ENCODE measurements at places on chromosomes 1 and 21.

GRCh38 chr1:26288311-26288941, 8.5 kb downstream of the SH3BGRL3 start:
- peak; percentile 92 for DNase-seq

GRCh38 chr1:43912607-43913006, 21.0 kb upstream of the ARTN start:
- no peak for DNase-seq

- no peak for DNase-seq
Measured at GRCh38 chr1:225602590-225603206, 50.2 kb downstream of the ENAH start.

DNA sequence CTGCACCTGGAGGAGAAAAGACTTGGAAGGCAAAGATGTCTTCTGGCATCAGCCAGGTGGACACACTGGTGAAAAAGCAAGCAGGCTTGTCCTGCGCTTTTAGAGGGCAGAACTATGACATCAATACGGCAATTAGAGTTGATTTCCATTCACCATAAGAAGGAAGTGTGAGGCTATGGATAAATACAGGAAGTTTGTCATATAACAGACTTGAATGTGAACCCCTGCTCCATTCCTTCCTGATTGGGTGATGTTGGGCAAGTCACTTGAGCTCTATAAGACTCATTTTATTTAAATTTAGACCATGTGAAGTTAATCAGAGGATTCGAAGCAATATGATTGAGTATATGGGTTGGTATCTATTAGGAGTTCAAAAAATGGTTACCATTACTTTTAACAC, 137.8 kb downstream of the PLPP3 start:
- DNase-seq = peak; percentile 29

DNA sequence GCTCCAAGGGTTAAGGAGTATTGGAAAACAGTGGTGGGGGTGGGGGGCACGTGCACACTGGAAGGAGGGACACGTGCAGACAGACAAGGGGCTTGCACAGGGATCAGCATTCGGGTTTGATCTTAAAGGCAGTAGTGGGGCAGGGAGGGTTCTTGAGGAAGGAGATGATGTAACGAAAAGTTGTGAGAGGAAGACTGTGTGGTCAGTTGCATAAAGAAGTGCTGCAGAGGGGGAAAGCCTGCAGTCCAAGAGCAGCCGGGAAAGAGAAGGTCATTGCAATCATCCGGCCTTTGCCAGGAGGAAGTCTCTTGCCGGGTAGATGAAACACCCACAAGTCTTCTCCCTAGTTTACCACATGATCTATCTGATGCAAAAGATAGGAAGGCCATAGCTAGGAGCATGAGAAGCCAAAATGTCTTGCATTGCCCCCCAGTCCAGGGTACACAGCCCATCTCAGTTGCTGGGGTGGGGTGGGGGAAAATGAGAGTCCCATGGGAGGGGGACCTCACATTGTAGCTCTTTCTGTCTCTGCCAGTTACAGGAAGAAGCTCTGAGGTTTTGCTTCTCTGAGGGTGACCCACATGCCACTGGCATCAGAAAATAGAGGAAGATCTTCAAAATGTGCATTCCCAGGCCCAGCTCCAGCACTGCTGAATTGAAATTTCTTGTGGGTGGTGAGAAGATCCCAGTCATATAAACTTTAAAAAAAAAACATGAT, 202.5 kb upstream of the RAB4A start:
- peak; percentile 97 for DNase-seq

DNA sequence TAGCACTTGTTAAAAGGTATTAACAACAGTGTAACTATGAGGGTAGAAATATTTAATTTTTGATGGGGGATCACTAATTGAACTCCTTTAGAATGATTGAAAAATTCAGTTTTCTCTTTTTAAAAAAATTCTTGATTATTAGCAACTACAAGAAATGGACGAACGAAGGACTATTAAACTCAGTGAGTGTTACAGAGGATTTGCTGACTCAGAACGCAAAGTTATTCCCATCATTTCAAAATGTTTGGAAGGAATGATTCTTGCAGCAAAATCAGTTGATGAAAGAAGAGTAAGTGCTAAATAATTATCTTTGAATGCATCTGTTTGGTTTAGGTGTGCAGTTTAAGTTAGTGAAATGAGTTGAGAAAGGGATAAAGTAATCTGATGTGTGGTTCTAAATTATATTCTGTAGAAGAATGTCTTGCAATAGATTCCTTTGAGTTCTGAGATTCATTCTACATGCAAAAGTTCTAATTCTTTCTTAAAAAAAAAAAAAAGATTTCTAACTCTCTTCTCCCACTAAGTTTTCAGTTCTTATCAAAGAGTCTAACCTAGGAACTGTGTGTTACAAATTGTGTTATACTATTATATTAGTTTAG, 85.0 kb downstream of the FNBP1L start:
- no peak for DNase-seq

GRCh38 chr21:45294509-45295291, 7.0 kb upstream of the POFUT2 start:
- DNase-seq = no peak

- DNase-seq = no peak
Measured at GRCh38 chr1:205783904-205784303, 8.6 kb upstream of the RAB29 start.

DNA sequence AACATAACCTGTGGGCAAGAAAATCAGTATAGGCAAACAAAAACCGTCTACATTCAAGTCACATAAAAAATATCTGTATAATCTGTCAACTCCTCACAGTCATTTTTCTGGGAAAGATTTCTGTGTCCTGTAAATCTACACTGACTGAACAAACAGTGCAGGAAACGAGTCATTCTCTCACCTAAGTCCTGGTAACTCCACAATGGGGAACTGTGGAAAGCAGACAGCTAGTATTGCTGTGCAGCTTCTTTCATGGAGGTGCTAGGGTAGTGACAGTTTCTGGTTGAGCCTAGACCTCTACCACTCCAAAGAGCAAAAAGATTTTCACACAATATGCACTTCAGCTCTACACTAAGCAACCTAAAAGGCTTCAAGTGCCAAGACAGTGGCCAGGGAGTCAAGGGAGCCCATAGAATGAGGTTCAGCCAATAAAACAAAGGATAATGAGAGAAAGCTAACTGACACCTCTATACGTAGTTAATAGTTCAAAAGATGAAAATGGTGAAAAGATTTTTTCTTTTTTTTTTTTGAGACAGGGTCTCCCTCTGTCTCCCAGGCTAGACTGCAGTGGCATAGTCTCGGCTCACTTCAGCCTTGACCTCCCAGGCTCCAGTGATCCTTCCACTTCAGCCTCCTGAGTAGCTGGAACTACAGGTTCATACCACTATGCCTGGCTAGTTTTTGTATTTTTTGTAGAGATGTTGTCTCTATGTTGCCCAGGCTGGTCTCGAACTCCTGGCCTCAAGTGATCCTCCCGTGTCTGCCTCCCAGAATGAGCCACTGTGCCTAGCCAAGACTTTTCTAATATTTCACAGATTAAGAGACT, 5.5 kb downstream of the PTP4A2 start:
- DNase-seq = peak; percentile 21

DNA sequence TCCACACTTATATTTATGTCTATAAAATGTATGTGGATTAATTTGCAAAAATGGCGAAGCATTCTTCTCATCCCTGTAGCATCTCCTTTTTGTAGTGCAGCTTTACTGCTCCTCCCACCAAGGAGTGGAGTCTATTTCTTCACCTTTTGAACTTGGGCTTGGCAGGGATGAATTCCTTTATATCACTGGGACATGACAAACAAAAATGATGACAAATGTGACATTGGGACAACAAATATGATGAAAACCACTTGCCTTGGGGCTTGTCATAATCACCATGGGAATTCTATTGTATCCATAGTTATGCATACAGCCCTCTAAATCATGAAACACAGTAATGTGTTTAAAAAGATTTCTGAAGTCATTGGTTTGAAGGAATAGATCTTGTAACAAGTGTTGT, 155.0 kb downstream of the TNFSF18 start:
- DNase-seq = no peak

GRCh38 chr1:245389873-245390272, 235.1 kb downstream of the KIF26B start:
- DNase-seq = no peak

DNA sequence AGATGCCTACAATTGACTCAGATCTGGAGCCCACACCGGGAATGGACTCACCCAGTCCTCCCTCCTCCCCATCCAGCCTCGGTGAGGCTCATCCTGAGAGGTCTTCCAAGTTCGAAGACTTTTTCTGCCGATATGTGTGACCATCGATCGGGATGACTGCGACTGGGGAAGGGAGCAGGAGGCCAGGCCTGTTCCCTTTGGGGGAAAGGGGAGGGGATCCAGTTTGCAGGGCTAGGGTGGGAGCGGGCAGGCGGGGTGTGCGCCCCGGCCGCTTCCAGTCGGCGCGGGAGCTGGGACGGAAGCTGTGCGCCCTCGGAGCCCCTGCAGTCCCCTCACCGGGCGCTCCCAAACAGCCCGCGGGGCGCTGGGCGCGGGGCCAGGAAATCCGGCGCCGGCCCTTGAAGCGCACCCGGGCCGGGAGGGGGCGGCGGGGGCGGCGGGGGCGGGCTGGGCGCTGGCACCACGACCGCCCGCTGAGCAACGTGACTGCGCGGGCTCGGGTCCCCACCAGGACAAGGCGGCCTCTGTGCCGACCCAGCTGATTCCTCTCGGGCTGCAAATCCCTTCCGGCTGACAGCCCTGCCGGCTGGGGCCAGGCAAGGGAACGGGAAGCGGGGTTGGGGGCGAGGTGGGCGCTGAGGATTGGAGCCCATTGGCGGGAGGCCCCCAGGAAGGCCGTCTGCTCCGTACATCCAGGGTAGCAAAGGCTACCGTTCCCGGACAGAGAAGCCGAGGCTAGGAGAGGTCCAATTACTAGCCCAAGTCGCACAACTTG, 103.9 kb downstream of the EBNA1BP2 start:
- DNase-seq = no peak

DNA sequence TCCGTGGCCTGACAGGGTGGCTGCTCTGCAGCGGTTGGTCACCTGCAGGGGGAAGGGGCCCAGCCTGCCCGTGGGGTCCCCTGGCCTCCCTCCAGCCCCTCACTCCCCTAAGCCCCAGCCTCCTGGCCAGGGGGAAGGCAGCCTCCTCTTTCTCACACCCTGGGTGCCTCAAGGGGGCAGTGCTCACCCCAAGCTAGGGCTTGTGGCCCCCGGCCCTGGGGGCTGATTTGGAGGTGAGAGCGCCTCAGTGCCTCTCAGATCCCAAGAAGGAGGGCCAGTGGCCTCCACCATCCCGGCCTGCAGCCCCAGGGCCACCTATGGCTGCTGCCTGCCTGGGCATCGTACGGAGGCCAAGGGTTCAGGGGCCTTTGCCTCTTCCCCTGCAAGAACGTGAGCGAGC, 66.4 kb upstream of the TTC34 start:
- DNase-seq = no peak

- peak; percentile 32 for DNase-seq
Measured at GRCh38 chr1:93874025-93874651, 4.9 kb downstream of the DNTTIP2 start.

- no peak for DNase-seq
Measured at GRCh38 chr1:209388358-209388757, 195.2 kb upstream of the CAMK1G start.

DNA sequence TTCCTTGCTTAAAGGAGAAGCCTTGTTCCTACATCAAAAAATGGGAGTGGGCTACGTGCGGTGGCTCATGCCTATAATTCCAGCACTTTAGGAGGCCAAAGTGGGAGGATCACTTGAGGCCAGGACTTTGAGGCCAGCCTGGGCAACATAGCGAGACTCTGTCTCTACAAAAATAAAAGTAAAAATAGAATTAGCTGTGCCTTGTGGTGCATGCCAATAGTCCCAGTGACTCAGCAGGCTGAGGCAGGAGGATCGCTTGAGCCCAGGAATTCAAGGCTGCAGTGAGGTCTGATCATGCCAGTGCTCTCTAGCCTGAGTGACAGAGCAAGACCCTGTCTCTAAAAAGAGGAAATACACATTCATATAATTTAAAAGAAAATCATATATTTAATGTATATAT, 127.1 kb downstream of the C1orf21 start:
- DNase-seq = no peak

DNA sequence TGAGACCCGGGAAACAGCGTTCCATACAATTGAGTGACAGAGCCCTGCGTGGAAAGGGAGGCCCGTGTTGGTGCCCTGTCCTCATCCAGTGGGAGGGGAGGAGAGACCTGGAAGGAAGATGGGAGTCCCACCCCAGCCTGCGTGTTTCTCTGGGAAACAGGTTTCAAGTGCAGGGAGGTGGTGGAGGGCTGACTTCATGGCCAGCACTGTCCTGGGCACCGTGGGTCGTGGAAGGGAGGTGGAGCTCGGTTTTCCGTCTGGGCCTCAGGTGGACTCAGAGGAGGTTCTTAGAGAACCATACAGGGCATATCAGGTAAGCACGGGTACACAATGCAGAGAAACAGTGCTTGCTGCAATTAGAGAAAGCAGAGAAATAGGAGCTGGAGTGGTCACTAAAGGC, 222.6 kb downstream of the CAMTA1 start:
- DNase-seq = no peak

GRCh38 chr1:226937940-226938725, 2.0 kb upstream of the COQ8A start:
- DNase-seq = peak; percentile 88

- no peak for DNase-seq
Measured at GRCh38 chr1:3968851-3969250, 68.8 kb upstream of the C1orf174 start.

GRCh38 chr1:54716299-54717047, 812 bp downstream of the TTC4 start:
- no peak for DNase-seq

- peak; percentile 66 for DNase-seq
Measured at GRCh38 chr1:160162931-160163330, 11.5 kb downstream of the ATP1A4 start.

GRCh38 chr1:155890251-155890650, 20.9 kb downstream of the RIT1 start:
- no peak for DNase-seq

- DNase-seq = no peak
Measured at GRCh38 chr1:34524783-34525182, 230.1 kb upstream of the GJB5 start.

GRCh38 chr1:3383679-3384078, 70.8 kb upstream of the ARHGEF16 start:
- DNase-seq = no peak

DNA sequence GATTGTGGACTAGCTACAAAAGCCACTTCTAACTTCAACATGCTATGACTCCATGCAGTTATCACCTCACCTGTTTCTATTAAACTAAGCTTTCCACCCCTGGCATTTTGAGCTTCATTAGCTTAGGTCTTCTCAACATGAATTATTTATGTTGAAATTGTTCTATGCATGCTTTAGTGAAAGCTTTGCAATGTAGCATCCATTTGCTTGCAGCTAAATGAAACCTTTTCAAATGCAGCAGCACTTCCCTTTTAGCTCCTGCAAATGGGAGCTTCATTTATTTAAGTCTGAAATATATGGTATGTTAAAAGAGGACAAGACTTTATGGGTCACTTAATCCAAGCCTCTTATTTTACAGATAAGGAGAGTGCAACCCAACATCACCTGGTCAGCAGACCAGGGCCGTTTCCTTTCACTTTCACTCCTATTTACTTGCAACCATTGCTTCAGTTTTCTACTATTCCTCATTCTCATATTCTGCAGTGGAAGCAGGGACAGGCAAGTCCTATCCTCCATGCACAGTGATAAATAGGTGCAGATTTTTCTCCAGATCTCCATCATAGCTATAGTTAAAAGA, 56.4 kb upstream of the SAMSN1 start:
- DNase-seq = peak; percentile 36

- DNase-seq = peak; percentile 23
Measured at GRCh38 chr1:15426492-15427279, 11.6 kb upstream of the CTRC start.

Measured in inflammatory macrophage (primary cell).